Fibroblast of the aortic adventitia (primary cell): ENCODE measurements at places on chromosomes 1 and 21. TPM values are rescaled to one million over a fixed set of nuclear protein-coding genes. Genes with fewer than 3 reads are reported as not detected.

PHGDH gene
- 246 and 430 TPM in 2 replicates for total RNA-seq

NBPF20 gene
- 1.8 and 2.1 TPM in 2 replicates for total RNA-seq

DNASE2B gene
- not detected in 2 replicates for total RNA-seq

ETS2 gene
- 7.5 and 62.6 TPM in 2 replicates for total RNA-seq

SRGAP2B gene
- total RNA-seq: 32.3 and 99.2 TPM in 2 replicates

CAPZA1 gene
- 79.9 and 281 TPM in 2 replicates for total RNA-seq

TNFRSF18 gene
- total RNA-seq: not detected in 2 replicates

GRCh38 chr1:175192630-175193526 is at the start of gene KIAA0040:
Gene KIAA0040, minus strand, starts transcription at chr1:175192776. Its CDS starts 31,763 bp downstream, at chr1:175161013.
- no peak for DNase-seq

DNA sequence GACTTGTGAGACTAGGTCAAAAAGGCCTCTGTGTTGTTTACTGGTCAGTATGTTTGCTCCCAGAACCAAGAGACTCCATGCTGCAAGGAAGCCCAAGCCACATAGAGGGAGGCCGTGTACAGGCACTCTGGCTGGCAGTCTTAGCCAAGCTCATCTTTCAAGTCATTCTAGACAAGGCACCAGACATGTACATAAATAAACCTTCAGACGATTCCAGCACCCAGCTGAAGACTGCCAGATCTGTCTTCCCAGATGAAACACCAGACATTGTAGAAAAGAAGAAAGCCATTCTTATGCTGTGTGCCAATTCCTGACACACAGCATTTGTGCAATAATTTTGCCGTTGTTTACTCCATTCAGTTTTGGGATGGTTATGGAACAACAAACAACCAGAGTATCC is 595.5 kb downstream of the KIF26B start:
- DNase-seq: no peak

DNA sequence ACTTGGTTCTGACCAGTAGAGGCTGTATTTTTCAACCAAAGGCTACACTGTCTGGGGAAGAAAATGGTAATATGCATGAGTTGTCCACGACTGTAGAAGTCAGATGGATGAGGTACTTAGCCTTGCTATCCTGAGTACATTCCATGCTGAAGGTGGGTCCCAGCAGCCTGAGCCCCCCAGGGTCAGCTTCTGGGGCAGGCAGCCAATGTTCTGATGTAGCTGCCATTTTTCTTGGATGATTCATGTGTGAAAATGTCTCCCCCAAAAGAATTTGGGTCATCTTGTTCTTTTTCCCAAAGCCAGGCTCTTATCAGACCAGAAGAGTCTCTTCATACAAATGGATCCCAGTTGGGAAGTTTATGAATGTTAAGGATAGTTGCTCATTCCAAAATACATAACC is 172.2 kb upstream of the UBE2U start:
- DNase-seq: peak; percentile 62

DNA sequence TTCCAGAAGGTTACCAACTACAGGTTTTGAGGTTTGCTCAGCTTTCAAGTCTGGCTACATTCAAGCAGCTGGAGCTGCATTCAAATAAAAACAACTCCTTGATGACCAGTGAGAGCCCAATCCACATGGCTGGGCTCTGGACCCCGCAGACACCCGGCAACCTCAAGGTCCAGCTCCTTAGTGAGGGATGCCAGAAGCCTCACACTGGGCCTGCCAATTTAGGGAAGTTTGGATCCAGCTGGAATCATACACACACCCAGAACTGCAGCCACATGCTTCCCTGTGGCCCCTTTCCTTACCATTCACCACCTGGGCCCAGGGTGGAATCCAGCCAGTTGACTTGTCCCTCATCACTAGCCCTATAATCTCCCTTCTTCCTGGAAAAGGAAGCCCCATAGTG is 123.7 kb downstream of the UBE2U start:
- no peak for DNase-seq

- no peak for DNase-seq
Measured at GRCh38 chr1:167737169-167737568, 15.4 kb downstream of the MPZL1 start.

DNA sequence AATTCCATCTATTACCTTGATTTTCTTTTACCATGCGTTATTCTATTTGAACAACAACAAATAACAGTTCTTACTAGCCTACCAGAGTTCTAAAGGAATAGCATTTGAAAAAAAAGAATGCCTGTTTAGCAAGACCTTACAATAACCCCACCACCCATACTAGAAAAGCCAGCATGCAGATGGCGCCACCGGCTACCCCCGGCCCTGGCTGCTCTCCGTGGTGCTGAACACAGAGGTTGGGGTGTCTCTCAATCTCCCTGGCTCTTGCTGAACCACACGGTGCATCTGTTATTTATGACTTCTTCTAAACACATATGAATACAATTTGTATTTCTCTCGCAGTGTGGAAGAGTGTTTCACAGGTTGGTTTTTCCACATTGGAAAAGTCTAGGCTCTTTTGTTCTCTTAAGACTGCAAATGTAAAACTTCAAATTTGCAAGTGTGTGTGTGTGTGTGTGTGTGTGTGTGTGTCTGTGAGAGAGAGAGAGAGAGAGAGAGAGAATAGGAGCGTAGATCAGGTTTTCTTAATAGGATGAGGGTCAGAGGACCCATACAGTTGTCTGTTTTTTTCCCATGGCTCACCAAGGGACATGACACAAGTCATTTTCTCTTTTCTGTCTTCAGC is 13.6 kb downstream of the GRIK3 start:
- no peak for DNase-seq

DNA sequence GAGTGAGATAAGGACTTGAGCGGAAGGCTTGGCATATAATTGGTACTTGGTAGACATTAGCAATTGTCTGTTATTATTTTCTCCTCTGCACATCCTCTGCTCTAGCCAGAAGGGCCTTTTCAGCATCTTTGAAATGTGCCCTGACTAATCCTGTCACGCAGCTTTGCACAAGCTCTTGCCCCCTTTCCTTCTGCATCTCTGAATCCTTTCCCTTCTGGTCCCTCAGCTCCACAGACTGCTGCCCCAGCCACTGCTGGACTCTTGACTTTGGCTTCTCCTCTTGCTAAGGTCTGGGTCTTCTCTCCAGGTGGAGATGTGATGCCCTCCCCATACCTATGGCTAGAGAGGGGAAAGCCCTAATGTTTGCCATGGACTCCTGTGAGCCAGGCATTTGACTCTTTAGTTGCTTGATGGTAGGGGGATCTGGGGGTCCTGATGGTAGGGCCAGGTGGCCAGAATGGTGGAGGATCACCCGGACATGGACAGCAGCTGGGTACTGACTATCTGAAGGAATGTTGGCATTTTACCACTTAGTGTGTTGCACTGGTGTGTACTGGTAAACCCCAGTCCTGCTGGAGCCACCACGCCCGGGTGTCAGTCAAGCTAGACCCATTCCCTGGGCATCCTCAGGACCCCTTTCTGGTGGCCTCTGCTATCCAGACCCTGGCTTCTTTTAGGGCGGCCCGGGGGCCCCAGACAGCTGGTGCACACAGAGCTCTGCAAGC is 4.4 kb downstream of the HPCA start:
- no peak for DNase-seq

- peak; percentile 55 for DNase-seq
Measured at GRCh38 chr1:21896652-21897532, 40.2 kb downstream of the HSPG2 start.

- DNase-seq: no peak
Measured at GRCh38 chr1:217027403-217028080, 304.3 kb upstream of the ESRRG start.

DNA sequence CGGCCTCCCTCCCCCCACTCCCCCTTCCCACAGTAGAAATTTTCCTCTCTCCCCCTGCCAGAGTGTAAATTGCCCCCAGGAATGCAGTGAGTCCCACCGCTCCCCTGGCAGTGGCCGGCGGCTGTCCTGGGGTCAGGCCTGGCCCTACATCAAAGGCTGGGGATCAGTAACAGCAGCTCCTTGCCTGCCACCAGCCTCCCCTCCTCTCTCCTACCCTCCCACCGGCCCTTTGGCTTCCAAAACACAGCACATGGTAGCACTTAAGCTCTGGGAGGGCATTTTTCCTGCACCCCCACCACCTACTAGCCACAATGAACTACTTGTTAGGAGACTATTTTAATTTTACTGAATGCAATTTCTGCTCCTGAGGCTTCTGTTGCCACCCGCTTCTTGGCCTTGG is 9.0 kb upstream of the COL8A2 start:
- DNase-seq: no peak

DNA sequence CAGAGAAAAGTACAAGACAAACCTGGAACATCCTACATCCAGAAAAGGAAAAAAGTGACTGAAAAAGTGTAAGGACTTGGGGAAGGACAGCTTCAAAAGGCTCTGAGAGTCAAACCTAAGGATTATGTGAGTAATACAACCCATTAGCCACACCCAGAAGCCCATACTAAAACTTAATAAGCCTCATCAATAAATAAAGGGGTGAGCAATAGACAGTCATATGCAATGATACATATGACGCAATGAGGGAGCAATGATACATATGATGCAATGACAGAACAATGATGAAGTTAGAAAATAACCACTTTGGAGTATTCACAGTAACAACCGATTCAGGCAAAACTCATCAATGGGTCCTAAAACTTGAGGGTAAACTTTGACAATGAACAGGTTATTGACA is 50.1 kb downstream of the BRWD1 start:
- peak; percentile 49 for DNase-seq

DNA sequence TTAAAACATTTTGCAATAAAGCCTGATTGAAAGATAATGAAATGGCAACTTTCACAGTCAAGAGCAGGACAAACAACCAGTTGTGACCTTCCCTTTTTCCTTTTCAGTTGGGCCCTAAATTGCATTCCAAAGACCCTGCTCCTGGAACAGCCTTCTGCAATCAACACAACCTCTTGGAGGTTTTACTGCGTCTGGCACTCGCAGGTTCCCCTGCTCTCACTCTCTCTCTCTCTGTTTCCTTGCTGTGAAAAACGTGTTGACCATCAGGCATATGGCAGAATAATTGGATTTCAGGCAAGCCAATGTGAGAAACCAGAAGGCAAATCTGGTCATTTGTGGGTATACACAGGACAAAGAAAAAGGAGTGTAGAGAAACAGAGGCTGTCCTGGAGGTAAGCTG is 23.2 kb downstream of the SLC44A5 start:
- DNase-seq: no peak
